ENCODE measurements at places on chromosomes 2 and 18. TPM values are rescaled to one million over a fixed set of nuclear protein-coding genes. Genes with fewer than 3 reads are reported as not detected.

Gene FAM110C
- 10.4 TPM for total RNA-seq

Gene REL
- 6.7 TPM for total RNA-seq

Gene OLA1
- 122 TPM for total RNA-seq

Gene UGT1A10
- total RNA-seq: not detected

Gene LYG1
- total RNA-seq: 1.0 TPM

Gene CD302
- total RNA-seq: 0.92 TPM

Gene CFAP210
- total RNA-seq: not detected

Gene TRIM43
- not detected for total RNA-seq

Gene NOP58
- total RNA-seq: 70.6 TPM

Gene LINC00305
- total RNA-seq: not detected

Gene NGEF
- 3.6 TPM for total RNA-seq

Gene SH3BP4
- total RNA-seq: 119 TPM

Gene MYOM1
- total RNA-seq: 0.04 TPM

Gene NDC80
- total RNA-seq: 4.4 TPM

Gene CFAP65
- not detected for total RNA-seq

Gene KLHL14
- total RNA-seq: 3.6 TPM

Gene SLC14A1
- not detected for total RNA-seq

Gene LIMS2
- 2.3 TPM for total RNA-seq

Gene TM4SF20
- not detected for total RNA-seq

Gene FIGLA
- total RNA-seq: not detected

Gene GALNT3
- total RNA-seq: 22.9 TPM

Gene C2orf66
- total RNA-seq: not detected

Gene CHRND
- total RNA-seq: not detected

Gene C2orf92
- 0.96 TPM for total RNA-seq

Gene CPLX4
- not detected for total RNA-seq

Gene SNRPD1
- total RNA-seq: 24.9 TPM

Gene SCYGR4
- not detected for total RNA-seq

Gene OTOS
- total RNA-seq: not detected

Gene COL5A2
- total RNA-seq: 27.1 TPM

Gene HRH4
- total RNA-seq: not detected

Gene MAPK4
- 6.0 TPM for total RNA-seq

Gene ZC3H6
- 6.6 TPM for total RNA-seq

Gene ARHGAP15
- not detected for total RNA-seq
